ENCODE measurements at places on chromosomes 2 and 18.

DNA sequence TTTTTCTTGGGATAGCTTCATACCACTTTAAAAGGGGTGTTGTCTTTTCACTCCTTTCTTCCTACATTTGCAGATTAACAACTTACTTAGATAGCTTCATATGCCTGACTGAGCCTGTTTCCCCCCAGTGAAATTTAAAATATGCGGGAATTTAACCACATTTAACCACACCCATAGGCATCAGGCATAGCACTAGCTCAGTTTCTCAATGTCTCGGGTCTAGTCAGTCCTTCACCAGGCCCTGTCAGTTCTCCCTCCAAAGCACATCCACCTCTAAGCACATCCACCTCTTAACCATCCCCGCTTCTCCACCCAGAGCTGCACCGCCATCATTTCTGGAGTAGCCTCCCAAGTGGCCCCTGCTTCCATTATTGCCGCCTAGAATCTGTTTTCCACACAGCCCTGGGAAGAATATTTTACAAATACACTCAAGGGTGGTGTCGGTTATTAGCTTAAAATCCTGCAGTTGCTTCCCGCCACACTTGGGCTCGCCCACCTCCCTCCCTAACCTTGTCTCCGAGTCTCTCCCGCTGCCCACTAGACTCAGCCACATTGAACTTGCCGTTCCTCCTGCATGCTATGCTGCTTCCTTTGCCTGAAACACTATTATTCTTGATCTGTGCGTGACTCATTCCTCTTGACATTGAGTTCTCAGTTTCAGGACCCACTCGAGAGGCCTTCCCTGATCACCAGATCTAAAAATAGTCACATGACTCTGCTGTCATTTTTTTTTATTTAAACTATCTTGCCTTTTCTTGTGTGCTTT is 68.3 kb downstream of the SPTBN1 start:
- DNase-seq = no peak

- no peak for DNase-seq
Observed at GRCh38 chr18:35430721-35431373, 53.7 kb upstream of the ZNF396 start.

- no peak for DNase-seq
Observed at GRCh38 chr2:168804214-168804613, 1.8 kb downstream of the NOSTRIN start.

DNA sequence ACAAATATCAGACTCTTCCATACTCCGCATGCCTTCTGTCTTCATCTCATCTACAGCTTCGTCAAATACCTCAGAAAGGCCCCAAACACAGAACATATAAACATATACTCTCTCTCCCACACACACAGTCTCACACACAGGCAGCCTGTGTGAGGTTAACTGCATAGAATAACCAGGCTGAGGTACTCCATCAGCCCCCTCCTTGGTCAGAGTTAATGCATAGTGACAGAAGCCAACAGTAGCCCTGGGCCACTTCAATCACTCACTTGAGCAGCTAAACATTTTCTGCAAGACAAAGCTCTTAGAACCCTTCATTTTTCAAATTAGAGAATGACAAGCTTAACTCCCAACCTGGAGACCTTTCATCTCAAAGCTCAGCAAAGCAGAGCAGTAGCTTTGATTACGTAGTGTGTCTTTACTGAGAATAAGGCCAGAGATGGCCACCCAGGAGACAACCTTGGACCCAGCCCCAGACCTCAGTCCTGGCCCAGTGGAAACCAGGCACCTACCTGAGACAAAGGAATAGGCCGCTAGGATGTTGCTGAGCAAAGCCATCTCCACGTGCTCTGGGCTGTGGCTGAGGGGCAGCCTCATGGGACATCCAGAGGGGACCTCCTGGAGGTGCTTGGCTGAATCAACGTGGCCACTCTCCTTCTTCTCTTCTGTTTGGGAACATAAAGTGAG is 43.0 kb downstream of the EVA1A start:
- DNase-seq = no peak

GRCh38 chr2:25991965-25992364 is 9.7 kb upstream of the KIF3C start:
- no peak for DNase-seq

GRCh38 chr2:3606370-3607201 is 11.7 kb downstream of the COLEC11 start:
- no peak for DNase-seq

DNA sequence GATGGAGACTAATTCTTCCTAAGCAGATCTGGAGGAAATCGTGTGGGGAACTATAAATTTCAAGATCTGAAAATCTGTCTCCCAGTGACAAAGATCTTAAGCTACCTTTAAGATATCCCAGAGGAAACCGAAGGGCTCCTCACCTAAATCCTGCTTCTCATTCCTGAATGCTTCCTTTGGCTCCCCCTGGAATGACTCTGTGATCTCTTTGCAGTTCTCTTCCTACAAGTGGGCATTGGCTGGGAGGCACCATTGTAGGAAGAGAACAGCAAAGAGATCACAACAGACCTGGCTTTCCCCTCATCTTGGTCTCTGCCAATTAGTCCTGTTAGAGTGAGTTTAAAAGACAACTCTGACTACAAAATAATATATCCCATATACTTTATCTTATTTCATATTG is 70.0 kb upstream of the KCNH7 start:
- no peak for DNase-seq

DNA sequence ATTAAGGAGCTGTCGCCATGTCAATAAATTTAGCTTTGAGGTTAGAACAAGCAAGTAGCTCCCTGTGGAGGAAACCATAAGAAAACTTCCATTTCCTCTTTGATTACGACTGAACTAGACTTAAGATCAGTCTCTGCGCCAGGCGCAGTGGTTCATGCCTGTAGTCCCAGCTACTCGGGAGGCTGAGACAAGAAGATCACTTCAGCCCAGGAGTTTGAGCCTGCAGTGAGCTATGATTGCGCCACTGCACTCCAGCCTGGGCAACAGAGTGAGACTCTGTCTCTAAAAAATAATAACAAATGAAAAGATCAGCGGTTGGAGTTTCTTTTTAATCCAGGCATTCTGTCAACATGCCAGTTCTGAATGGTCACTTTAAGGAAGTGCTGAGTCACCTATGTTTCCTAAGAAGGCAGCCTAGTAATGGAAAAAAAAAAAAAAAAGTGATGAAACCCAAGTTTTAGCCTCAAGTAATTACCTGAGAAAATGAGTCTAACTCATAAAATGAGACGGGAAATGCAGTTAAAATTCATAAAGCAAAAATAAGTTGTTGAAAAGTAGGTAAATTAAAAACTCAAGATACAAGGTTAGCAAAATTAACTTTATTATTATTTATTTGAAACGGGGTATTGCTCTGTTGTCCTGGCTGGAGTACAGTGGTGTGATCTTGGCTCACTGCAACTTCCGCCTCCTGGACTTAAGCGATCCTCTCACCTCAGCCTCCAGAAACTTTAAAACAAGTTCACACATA is 10.2 kb downstream of the C18orf32 start:
- DNase-seq = no peak
